ENCODE measurements at places on chromosomes 7 and 10.

- no peak for DNase-seq
Measured at GRCh38 chr7:134290286-134290685, 26.4 kb downstream of the SLC35B4 start.

DNA sequence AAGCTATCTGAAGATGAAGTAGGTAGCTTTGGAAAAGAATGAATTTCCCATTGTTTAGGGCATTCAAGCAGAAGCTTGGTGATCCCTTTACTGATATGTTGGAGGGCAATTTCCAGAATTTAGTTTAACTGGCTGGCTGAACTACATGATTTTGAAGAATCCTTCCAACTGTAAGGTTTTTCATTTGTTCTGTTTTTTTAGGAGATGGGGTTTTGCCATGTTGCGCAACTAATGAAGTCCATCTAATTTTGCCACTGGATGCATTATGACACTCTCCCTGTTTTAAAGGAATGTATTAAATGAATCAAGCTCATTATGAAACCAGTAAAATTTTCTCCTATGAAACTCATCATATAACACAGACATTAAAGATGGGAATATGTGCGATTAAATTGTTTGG is 6.1 kb upstream of the DDX50 start:
- DNase-seq = no peak

DNA sequence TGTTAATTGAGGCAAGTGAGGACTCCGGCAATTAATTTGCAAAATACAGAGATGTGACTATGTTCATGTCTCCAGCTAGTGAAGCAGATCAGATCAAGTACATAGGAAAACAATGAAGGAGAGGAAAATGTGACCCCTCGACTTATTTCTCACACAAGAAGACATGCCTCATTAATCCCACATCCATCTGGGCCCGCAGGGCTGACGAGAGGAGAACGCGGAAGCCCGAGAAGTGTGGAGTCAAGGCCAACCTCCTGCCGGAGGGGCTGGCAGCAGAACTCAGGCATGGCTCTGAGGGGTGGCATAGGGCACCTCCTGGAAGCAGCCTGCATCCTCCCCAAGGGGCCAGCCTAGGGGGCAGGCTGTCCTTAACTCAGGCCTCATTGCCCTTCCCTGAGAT is 54.4 kb downstream of the ZNF503 start:
- no peak for DNase-seq

GRCh38 chr7:92707435-92707834 is 117.2 kb upstream of the FAM133B start:
- no peak for DNase-seq

- DNase-seq = no peak
Measured at GRCh38 chr10:77513220-77513619, 124.4 kb downstream of the KCNMA1 start.

GRCh38 chr10:15815242-15815885 is 44.9 kb downstream of the MINDY3 start:
- no peak for DNase-seq

DNA sequence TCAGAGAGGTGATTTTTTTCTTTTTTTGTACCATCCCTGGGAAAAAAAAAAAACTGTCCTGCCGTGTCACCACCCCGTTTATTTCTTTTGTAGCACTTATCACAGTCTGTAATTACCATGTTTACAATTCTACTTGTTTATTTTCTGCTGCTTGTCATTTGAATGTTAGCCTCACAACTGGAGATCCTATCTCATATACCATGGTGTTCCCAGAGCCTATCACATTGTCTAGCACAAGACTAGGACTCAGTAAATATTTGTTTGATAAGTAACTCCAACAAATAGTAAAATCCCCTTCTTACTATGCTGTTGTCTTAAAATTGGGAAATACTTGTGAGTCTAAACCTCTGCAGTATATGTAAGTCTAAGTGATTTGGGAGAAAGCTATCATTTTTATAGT is 36.0 kb downstream of the MKLN1 start:
- no peak for DNase-seq

GRCh38 chr7:67875558-67875957 is 878.9 kb downstream of the TYW1 start:
- DNase-seq = no peak

- no peak for DNase-seq
Measured at GRCh38 chr10:112467541-112468075, 20.6 kb downstream of the VTI1A start.

- no peak for DNase-seq
Measured at GRCh38 chr10:120729547-120729946, 121.6 kb upstream of the WDR11 start.

DNA sequence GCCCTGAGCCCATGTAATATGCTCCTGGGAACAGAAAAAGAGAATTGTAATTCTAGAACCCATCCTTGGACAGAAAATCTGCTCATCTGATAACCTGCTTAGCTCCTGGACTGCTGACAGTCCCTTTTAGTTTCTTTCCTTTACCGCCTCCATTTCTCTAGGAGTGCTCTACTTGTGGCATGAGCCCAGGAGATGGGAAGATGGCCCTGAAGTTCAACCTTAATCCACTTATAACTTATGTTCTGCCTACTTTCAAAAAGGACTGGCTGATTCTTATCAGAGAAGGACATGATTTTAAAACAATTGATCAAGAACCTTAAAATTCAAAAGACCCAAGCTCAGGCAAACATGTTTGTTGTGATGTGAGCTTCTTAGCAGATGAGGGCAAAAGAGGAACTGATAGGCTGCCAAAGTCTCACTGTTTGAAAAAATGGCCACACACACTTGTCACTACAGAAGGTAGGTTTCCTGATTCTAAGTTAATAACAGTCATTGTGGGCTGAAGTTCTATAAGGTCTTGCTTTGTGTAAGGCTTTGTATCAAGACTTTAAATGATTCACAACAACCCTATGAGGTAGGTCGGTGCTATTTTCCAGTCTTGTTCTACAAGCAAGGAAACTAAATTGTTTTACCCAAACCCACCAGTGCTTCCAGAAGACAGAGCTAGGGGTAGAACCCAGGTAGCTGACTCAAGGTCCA is 94.3 kb upstream of the AFAP1L2 start:
- DNase-seq = no peak

- peak; percentile 35 for DNase-seq
Measured at GRCh38 chr7:114825423-114825951, 96.4 kb upstream of the MDFIC start.

- no peak for DNase-seq
Measured at GRCh38 chr10:132607961-132608495, 70.4 kb downstream of the INPP5A start.

DNA sequence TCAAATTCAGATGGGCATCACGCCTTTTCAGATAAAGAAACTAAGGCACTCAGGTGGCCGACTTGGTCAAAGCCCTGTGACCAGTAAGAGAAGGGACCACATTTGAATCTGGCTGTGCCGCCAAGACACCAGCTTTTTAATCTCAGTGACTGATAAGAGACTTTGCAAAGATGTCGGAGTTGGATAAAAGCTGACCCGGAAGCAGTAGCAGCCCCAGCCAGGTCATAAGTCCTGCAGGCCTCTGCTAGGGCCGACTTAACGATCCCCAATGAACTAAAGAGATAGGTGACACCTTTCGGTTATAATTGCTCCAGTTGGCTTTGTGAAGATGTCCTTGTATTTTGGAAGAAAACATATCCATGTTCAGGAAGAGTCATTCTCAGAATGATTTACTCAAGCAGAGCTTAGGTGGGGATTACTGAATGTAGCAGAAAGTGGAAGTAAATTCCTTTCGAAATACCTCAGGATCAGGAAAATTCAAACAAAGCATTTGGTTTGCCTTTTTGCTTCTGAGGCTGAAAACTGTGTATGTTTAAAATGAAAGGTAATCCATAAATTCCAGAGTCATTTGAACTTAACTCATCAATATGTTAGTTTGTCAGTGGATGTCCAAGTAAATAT is 164.2 kb upstream of the PITRM1 start:
- no peak for DNase-seq

GRCh38 chr7:106629516-106629915 is 31.4 kb downstream of the CCDC71L start:
- no peak for DNase-seq

DNA sequence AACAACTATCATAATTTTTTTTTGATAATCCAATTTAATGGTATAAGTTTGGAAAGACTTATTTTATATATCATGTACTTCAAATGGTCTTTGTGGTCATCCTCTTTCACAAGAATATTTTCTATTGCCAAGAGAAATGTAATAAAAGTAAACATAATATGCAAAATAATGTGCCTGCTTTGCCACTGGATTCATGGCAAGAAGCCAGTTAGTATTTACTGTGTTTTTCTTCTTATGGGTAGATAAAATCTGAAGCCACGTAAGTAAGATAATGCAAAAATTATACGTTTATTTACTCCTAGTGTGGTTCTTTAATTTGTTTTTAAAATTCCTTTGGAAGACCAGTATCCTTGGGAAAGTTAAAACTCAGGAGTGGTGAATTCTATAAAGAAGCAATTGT is 258.5 kb downstream of the ARL4A start:
- DNase-seq = no peak

DNA sequence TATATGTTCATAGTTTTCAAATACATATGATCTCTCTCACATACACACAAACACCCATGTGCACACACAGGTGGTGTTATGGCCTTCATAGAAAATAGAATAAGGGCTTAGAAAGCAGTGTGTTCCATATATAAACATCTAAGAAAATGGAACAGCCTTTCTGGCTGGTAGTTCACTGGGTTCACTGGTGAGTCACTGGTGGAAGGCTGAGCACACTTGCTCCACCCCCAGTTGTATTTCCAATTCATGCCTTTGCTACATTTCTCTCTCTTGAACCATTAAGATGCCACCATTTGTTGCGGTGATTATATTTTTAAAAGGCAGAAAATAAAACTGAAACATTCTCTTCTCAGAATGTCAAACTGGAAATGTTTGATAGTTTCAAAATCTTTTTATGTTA is 252.1 kb downstream of the GLI3 start:
- DNase-seq = no peak

GRCh38 chr10:57988964-57989363 is 278.7 kb downstream of the IPMK start:
- DNase-seq = no peak

DNA sequence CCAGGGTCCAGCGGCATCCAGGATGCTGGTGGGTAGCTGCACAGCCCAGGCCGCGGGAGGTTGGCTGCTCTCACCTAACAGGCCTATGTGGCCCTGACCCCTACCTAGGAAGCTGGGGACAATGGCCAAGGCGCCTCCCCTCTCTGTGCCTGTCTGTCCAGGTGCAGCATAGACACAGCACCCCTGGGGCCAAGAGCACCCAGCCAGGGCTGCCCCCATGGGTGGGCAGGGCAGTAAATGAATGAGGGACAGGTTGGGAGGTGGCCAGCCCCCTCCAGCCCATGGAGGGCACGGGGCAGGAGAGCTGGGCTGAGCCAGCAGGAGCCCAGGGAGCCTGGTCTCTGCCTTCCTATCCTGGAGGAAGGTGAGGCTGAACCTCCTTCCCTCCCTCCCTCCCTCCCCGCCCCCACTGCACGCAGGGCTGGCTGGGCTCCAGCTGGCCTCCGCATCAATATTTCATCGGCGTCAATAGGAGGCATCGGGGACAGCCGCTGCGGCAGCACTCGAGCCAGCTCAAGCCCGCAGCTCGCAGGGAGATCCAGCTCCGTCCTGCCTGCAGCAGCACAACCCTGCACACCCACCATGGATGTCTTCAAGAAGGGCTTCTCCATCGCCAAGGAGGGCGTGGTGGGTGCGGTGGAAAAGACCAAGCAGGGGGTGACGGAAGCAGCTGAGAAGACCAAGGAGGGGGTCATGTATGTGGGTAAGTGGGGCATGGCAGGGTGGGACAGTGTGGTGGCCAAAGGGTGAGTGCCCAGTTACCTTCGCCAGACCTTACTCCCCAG is at the start of gene SNCG:
Gene SNCG (plus strand): TSS at position 484 of the 785 bp plus-strand sequence. CDS start 99 bp downstream, at position 583.
- no peak for DNase-seq

DNA sequence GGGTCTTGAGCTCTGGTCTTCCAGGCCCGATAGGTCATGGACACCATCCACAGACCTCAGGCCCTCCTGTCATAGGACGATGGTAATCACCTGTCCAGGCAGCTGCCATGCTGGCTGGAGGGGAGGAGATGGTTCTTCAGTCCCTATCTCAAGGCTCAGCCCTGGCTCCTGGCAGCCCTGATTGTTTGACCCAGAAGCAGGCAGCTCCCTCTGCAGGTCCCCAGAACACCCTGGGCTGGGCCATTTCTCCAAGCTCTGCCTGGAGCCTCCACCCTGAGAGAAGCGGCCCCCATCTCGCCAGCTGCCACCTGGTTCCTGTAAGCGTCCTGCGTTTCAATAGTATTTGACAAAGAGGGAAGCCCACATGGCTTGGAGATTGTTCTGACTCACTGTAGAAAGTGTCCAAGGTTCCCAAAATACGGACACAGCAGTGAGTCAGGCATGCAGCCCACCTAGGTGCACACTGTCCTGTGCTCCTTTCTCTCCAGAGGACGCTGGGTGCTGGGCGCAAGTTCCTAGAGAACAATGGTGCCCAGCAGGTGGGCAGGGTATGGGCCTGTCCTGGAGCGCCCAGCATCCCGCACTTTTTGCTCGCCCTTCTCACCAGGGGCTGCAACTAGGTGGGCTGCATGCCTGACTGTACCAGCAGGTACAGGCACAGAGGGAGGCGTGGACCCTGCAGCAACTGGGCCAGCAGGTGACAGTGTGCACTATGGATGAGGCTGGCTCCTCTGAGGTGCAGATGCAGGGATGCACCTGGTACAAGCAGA is 72.4 kb upstream of the EBF3 start:
- no peak for DNase-seq

- DNase-seq = no peak
Measured at GRCh38 chr10:13890233-13891127, 303.7 kb downstream of the PRPF18 start.

DNA sequence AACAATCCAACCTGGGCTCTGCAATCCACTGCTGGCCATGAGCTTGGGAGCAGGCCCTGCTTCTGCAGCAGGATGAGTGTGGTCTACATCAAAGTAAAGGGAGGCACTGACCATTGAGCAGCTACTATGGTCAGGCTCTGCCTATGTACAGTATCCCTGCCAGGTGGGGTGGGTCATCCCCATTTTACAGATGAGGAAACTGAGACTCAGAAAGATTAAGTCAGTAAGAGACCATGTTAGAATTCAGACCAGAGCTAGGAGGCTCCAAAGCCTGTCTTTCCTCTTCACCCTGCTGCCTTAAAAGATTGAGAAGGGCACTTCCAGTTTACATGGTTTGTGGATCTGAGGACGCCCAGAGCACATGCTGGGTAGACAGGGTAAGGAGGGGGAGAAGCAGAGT is 27.1 kb upstream of the CDH23 start:
- no peak for DNase-seq

DNA sequence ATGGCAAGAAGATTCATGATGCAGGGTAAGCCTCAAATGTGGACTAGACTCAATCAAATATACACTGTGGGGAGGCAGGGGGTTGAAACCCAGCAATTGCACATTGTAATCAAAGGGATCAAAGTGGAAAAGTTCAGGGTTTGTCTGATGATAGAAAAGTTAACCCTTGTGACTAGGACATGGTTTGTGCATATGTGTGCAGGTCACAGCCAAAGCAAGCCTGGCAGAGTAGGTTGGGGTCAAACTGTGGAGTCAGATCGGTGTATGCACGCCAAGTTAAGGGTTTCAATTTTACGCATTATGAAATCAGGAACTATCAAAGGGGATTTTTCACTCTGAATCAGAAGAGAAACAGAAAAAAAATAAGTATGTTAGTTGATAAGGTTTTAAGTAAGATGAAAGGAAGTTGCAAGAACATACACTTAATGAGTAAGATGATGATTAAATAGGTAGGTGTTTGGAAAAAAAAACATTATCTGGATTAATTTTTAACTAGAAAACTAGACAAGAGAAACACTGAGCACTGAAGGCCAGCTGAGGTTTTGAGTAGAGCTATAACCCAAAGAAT is 188.3 kb downstream of the DGKB start:
- DNase-seq = no peak
